ENCODE measurements at places on chromosomes 11 and 22.

DNA sequence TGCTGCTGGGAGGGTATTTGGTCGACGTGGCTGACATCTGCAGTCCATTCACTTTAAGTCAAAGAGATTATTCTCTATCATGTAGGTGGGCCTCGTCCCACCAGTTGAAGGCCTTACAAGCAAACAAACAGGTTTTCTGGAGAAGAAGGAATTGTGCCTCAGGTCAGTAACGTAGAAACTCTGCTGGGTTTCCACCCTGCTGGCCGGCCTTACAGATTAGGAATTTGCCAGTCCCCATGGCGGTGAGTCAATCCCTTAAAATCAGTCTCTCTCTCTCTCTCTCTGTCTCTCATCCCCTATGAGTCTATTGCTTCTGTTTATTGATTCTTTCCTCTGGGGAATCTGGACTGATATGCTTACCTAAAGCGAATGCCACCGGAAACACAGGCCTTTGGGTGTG lies 75.4 kb upstream of the FGF3 start:
- no peak for DNase-seq

DNA sequence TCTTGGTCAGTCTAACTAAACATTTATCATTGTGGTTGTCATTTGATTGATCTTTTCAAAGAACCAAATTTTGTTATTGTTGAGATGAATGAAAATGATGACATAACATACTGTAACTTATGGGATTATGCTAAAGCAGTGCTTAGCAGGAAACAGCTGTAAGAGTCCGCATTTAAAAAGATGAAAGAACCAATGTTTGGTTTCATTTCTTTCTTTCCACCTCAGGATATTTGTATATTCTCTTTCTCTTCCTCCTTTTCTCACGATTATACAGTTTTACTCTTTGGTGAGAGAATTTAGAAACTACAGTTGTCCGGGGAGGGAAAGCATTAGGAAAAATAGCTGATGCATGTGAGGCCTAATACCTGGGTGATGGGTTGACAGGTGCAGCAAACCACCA lies 23.1 kb downstream of the PIH1D2 start:
- no peak for DNase-seq

DNA sequence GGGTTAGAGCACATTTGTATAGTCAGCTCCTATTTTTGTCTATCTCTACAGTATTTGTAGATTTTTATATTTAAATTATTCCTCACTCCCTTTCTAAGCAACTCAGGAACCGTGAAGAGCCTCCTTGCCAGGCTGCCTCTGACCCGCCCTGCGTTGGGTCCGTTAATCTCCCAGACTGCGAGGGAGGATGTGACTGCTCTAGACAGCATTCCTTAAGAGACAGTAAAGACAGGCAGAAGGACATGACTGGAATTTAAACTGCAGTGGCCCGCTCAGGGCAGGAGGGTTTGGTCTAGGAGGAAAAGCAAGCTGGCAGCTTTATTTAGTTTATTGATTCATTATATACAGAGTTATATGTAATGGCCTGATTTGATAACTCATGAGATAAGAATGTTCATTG lies 413.7 kb downstream of the TMEM135 start:
- DNase-seq = no peak

DNA sequence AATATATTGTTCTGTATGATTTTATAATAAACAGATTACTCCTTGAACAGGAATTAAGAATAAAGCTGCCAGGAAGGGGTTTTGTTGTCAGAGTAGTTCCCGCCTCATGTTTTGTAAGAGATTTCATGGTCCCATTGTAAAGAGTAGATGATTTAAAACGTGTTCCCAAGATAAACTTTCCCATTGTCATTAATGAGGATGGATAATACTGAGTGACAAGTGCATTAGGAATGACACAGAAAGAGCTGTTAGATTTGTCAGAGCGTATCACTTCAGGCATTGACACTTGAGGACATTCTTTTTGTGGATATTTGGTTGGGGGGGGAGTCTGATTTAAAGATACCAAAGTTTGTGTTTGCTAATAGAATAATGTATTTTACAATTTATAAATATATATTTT lies 147.0 kb downstream of the PAX6 start:
- DNase-seq = no peak

DNA sequence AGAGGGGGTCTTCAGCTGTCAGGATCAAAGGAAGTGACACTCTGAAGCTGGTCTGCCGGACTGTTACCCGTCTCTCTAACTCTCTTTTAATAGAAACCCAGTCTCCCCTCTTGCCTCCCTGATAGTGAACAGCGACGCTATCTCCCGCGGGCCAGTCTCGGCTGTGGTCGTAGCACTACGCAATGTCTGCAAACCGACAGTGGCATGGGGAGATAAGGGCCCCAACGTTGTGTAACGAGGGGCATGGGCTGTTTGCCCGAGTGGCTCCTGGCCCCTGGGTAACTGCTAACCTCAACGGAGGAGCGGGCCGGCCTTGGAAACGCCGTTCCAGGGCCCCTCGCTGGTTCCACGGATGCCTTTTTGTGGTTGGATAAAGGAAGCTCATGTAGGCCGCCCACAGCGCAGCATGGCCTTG lies 23.3 kb downstream of the ZBTB16 start:
- DNase-seq = no peak

Measured in small intestine (tissue), 16 donors.